ENCODE measurements at places on chromosomes 13 and 19.

DNA sequence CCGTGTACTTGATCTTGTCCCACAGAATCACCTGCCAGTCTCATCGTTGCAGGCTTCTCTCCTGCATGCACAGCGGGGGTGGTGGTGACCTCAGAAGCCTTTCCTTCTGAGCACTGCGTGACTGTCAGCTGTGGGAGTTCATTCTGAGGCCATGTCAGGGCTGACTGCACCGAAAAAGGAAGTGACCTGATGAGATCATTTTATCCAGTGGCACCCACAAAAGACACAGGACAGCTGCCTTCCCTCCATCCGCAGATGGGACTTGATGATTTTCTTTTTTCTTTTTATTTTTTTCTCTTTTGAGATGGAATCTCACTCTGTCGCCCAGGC lies 89.7 kb downstream of the RAB20 start:
- no peak for DNase-seq

DNA sequence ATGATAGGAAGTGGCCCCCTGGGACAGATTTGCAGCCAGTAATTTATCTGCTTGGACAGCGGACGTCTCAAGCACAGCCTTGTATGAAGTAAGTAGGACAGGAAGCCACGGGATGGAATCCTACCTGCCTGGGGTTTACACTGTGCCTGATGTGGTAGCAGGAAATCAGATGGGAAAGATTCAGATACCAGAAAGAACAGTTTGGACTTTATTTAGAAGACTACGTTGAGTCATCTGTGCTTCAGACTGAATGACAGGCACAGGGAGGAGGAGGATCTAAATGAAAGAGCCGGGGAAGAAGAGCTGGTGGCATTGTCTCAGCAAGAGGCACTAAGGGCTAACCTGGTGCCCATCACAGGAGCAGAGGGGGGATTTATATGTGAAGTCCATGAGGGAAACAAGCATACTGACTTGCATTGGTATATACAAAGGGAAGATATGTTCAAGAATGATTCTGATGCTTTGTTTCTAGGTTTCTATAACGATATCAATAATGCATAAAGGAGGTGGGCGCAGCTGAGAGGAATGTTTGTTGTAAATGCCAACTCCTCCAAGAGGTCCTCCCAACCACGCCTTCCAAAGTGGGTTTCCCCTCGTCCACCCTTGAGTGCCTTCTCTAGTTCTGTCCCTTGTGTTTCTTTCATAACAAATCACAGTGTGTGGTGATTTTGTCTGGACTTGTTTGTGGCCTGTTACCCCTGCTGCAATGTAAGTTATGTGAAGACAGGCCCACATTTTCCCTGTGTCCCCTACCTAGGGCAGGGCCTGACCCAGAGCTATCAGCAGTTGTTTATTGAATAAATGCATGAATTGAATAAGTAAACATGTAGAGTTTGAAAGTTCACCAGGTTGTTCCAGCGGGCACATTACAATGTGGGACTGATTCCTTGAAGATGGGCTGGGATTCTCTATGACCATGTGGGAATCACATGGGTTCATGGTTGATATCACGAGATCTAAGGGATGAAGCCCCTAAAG lies 328.4 kb downstream of the SLC7A1 start:
- no peak for DNase-seq

DNA sequence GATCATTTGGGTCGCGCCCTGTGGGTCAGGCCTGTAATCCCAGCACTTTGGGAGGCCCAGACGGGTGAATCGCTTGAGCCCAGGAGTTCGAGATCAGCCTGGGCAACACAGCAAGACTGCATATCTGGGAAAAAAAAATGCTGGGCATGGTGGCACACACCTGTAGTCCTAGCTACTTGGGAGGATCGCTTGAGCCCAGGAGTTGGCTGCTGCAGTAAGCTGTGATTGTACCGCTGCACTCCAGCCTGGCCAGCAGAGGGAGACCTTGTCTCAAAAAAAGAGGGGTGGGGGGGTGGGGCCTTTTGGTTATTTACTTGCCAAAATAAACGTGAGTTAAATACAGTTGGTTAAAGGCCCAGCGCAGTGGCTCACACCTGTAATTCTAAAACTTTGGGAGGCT lies 9.8 kb upstream of the ZNF544 start:
- DNase-seq = no peak

- no peak for DNase-seq
Measured at GRCh38 chr13:40440990-40441820, 225.2 kb downstream of the FOXO1 start.

GRCh38 chr13:67827992-67828391 lies 597.9 kb upstream of the PCDH9 start:
- no peak for DNase-seq

- no peak for DNase-seq
Measured at GRCh38 chr13:86581706-86582105, 782.5 kb upstream of the SLITRK6 start.

GRCh38 chr19:51546650-51547396 lies 15.4 kb upstream of the SIGLEC6 start:
- no peak for DNase-seq

DNA sequence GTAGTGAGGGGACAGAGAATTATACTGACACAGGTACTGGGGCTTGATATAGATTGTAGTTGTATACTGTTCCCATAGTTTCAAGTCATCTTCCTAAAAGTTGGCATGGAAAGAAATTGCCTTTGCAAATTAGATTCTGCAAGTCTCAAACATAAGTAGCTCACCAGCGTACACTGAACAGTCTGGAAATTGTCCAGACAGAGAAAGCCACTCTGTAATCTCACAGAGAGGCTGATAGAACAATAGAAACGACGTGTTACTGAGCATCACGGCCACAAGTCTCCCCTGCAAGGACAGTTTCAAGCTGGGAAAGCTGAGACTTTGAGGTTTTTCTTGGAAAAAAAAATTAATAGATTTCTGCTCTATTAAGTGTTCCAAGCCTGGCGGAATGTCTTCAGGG lies 228.6 kb downstream of the DNAJC15 start:
- no peak for DNase-seq

DNA sequence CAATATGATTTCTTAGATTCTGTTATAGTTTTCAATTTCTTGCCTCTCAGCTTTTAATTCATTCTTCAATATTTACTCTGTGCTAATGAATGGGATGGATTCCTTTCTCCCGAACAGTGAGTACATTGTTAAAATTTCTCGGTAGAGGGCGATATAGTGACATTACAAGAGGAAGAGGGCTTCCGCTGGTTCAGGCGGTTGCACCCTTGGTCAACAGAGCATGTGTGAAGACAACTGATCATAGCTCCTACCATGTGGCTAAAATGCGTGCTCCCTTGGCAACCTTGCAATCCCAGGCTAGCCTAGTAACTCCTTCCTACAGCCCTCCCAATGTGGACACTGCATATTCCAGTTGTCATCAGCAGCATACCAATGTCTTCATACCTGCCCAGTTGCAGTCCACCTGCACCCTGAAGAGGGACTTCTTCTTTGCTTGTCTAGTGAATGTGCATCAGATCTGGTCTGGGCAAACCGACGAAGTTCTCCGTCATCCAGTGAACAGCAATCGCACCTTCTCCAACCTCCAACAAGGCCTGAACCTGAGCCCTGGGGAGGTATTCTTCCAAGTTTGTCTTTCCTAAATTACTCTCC lies 653.0 kb upstream of the GPC6 start:
- DNase-seq = no peak

GRCh38 chr13:104898484-104898883 lies 1637.0 kb downstream of the EFNB2 start:
- DNase-seq = no peak

DNA sequence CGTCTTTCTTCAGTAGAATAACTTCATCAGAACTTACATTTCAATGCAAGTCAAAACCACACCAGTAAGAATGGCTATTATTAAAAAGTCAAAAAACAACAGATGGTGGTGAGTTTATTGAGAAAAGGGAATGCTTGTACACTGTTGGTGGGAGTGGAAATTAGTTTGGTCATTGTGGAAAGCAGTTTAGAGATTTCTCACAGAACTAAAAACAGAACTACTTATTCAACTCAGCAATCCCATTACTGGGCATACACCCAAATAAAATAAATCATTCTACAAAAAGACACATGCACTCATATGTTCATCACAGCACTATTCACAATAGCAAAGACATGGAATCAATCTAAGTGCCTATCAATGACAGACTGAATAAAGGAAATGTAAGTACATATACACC lies 231.2 kb downstream of the NHLRC3 start:
- no peak for DNase-seq

GRCh38 chr13:91544723-91545122 lies 146.3 kb downstream of the GPC5 start:
- no peak for DNase-seq

DNA sequence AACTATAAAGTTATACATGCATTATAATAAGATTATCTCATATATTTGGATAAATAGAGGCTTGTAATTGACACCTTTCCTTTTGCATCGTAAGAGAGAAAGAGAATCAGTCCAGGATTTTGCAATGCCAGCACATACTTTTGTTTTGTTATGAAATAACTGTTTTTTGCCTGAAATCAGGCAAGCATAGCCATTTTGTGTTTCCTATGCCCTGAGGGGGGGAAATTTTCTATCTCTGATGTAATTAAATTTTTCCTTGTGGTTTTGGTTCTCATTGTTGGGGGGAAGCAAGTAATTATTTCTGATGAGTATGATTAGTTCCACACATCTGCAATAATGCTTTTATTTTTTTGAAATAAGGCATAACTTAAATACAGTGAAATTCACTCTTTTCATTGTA lies 229.4 kb downstream of the NDFIP2 start:
- no peak for DNase-seq

- no peak for DNase-seq
Measured at GRCh38 chr13:113084943-113085540, 20.5 kb upstream of the F7 start.

GRCh38 chr19:1744822-1745563 lies 8.3 kb upstream of the ONECUT3 start:
- DNase-seq = no peak

DNA sequence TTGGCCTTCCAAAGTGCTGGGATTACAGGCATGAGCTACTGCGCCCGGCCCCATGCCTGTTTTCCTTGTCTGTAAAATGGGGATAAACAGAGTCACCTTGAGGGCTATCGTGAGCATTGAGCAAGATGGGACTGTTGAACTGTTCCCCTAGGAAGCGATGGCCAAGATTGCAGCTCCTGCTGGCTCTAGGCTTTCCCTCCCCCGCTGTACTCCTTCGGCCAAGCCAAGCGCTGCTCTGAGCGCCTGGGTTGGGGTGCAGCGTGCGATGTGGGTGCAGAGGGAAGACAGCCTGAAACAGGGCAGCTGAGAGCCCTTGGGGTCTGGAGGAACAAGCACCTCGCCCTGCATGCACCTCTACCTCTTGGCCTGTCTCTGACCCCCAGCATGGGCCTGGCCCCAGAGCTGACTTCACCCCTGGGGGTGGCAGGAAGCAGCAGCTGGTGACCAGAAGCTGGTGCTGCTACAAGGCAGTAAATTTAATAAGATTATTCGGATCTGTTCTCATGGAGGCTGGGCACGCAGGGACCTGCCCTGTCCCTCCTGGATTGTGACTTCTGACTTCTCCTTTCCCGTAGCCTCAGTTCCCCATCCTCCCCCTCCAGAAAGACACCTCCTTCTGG lies 5.3 kb downstream of the GNG8 start:
- DNase-seq = no peak

GRCh38 chr13:86051134-86052103 lies 252.2 kb upstream of the SLITRK6 start:
- no peak for DNase-seq

- no peak for DNase-seq
Measured at GRCh38 chr13:60260440-60260839, 96.7 kb upstream of the DIAPH3 start.

DNA sequence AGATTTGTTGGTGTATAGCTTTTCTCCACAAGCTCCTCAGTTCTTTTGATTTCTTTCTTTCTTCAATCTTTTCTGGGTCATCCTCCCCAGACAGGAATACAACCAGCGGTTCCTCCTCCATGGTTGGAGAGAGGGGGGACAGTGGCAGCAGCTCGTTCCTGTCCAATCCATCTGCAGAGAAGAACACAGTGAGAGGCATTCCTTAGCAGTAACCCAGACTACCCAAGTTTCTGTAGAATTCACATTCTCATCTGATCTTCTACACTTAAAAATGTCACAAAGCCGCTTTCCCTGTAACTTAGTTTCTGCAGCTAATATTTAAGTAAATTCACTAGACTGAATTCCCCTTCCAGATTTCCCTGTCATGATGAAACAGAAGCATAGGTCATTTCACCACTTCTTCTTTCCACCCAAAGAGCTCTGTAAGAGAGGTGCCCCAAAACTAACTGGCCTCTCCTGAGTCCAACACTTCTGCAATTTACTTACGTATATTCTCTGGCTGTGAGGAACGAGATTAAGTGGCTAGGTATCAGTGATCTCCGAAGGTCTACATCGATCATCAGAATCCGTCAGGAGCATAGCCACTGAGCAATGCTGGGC lies 171.9 kb downstream of the TBC1D4 start:
- DNase-seq = no peak

DNA sequence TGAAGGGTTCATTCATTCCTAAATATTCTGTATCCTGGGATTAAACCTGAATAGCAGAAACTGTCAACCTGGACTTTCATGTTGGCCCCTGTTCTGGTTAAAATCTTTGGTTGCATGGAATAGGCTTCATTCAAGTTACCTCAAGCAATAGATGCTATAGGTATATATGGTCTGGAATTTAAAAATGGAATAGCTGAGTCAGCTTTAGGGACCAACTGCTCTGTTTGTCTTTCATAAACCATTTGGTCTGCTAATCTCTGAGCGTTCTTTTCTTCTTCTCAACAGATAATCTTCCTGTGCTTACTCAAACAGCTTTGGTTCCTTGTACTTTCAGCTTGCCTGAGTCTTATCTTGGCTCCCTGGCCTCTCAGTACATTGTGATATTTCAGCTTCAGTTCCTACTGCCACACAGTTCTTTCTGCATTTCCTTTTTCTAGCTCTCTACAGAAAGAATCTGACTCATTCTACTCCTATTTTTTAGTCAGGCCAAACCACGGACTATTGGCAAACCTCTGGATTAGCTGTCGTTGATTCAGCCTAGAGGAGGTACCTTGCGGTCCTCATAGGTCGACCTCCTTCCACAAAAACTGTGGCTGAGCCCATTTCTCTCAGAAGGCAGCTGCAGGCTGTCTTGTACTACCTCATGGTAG lies 35.9 kb upstream of the MAB21L1 start:
- no peak for DNase-seq

GRCh38 chr13:28953714-28954418 lies 133.7 kb downstream of the MTUS2 start:
- DNase-seq = no peak

- no peak for DNase-seq
Measured at GRCh38 chr19:30420881-30421280, 48.7 kb downstream of the ZNF536 start.

DNA sequence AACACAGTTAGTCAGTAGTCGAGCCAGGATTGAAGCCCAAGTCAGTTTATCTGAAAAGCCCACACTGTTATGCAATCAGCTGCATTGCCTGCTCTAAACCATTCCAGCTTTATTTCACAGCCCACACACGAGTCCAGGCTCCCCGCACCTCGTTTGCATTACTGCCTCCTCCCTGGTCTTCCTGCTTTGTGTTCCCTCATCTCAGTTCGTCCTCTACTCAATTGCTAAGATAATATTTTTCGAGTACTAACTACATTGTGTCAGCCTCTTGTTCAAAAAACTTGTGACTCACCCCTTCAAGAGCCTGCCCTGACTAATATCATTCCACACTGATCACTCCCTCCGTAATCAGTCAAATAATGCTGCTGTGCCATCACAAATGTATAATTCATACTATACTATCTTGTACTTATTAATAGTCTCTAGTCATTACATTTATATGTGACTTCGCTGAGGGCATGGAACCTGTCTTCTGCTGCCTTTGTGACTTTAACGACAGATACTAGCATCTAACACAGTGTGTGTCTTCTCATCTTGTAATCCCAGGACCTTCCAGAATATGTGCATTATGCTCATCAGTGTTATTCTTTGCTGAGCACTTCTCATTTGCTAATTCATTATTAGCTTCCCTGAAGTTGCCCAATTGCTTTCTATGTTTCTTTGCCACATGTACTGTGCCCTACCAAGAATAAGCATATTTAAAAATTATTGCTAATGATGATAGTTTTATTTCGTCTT lies 26.2 kb upstream of the WDFY2 start:
- no peak for DNase-seq

Data from NCI-H1105 (cell line).